ENCODE measurements at places on chromosomes 16 and 17.

GRCh38 chr17:32253117-32253611 lies 12.5 kb upstream of the RHBDL3 start:
- no peak for DNase-seq

DNA sequence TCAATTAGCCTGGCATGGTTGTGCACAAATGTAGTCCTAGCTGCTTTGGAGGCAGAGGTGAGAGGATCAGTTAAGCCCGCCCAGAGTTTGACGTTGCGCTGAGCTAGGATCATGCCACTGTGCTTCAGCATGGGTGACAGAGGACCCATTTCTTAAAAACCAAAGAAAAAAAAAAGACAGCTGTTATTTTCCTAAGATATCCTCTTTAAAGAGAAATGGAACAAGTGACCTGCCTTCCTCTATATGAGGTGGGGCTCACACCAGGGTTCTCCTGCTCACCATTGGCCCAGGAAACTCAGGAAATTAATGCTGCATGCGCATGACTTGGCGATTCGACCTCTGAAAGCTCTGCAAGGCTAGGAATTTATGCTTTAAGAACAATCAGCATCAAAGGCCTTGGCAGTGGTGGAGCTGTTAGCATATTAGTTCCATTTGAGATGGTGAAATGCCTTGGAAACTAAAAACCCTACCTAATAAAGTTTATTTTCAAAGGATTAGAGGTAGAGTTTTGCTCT lies 108.3 kb downstream of the RBFOX1 start:
- no peak for DNase-seq

DNA sequence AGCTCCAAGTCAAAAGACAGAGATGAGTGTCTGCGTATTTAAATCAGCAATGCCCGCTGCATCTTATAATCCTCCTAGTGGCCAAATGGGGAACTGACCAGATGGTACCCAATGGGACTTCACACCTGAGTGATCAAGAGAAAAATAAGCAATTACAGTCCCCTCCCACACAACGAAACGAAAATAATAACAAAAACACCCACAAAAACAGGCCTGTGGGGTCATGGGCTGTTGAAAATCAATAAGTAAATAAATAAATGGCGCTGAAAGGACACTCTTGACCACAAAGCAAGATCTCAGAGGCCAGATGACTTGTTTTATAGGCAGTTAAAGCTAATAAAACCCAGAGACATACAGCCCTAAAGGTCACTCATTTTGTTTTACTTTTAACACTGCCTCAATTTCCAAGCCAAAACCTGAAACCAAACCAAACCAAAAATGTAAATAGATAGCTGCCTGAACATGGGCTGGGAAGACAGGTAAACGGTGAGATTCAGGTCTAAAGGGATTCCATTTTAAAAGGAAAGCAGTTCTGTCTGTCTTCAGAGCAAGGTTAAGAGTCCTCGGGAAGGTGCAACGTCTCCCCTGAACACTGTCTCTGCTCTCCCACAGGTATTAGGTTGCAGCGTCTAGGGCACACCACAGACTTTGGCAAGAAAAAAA lies 1.3 kb downstream of the ZNF821 start:
- peak; percentile 53 for DNase-seq

DNA sequence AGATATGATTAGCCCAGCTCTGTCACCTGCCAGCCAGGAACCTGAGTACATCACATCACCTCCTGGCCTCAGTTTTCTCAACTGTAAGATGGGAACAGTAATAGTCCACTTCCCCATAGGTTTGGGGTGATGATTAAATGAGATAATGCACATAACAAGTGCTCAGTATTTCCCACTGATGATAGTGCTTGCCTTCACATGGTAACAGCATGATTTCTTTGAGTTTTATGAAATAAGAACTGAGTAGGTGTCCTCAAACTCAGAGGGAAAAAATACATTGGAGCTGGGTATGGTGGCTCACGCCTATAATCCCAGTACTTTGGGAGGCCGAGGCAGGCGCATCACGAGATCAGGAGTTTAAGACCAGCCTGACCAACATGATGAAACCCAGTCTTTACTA lies 30.1 kb upstream of the SNN start:
- no peak for DNase-seq

- no peak for DNase-seq
Measured at GRCh38 chr16:23288726-23289512, 13.2 kb upstream of the SCNN1B start.

GRCh38 chr16:22754577-22754976 lies 59.4 kb upstream of the HS3ST2 start:
- no peak for DNase-seq

GRCh38 chr17:36793976-36794375 lies 143.3 kb upstream of the LHX1 start:
- DNase-seq, result no peak

GRCh38 chr17:396788-397187 lies 44.2 kb upstream of the RPH3AL start:
- no peak for DNase-seq

DNA sequence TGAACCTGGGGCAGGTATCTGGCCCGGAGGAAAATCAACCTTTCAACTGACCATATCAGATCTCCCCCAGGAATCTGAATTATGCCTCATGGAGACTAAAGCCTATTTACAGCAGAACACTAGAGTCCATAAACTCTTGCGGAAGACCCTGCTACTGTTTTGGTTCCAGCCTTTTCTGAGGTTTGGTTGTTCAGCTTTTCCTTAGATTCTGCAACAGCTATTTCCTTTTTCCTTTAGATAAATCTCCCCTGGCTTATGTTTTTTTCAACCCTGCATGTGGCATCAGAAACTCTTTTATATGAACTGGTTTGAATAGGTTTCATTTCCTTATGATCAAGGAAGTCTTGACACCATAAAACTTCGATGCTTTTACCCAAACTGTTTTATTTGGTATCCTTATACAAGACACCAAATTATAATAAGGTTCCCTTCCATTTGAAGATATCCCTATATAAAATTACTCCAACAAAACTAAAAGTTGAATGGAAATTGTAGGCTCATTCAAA lies 13.1 kb downstream of the SPOP start:
- no peak for DNase-seq

GRCh38 chr17:10775058-10775457 lies 28.8 kb downstream of the TMEM238L start:
- no peak for DNase-seq

- DNase-seq, result no peak
Measured at GRCh38 chr17:17549732-17550366, 41.7 kb downstream of the PEMT start.

DNA sequence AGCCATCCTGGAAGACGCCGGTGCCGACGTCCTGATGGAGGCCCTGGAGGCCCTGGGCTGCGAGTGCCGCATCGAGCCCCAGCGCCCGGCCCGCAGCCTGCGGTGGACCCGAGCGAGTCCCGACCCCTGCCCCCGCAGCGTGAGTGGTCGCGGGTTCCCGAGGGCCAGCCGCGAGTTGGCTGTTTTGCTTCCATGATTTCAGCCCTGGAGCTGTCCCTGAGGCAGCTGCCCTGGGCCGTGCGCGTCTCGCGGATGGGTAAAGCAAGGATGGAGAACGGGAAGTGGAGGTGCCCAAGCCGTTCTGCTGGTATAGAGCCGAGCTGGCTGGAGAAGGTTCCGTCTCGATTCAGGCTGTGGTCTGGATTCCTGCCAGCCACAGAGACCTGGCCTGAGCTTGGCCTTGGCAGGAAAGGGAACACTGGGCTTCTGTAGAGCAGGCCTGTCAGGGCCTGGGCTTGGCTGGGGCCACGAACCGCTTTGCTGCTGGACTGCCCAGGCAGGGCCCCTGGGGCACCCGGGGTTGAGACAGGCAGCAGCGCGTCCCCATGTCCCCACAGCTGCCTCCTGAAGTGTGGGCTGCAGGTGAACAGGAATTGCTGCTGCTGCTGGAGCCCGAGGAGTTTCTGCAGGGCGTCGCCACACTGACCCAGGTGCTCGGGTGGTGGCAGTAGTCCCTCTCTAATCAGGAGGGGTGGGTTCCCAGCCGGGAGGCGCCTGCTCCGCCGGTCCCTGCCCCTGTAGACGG lies 941 bp upstream of the MRPS34 start:
- no peak for DNase-seq

GRCh38 chr17:17675925-17676534 lies 5.2 kb upstream of the RAI1 start:
- no peak for DNase-seq

- no peak for DNase-seq
Measured at GRCh38 chr17:13995856-13996271, 73.4 kb upstream of the COX10 start.

DNA sequence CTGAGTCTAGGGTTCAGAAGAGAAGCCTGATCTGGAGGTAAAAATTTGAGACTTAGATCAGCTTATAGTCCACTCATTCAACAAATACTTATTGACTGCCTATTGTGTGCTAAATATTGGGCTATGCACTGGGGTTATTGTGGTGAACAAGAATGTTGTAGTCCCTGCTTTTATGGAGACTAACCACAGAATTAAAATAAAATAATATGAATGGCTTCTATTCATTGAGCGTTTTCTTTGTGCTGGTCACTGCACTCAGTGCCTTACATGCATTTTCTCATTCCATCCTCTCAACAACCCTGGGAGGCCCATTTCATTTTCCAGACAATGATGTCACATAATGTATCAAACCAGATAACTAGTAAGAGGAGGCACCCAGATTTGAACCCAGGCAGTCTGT lies 4.8 kb downstream of the NEK8 start:
- no peak for DNase-seq

- no peak for DNase-seq
Measured at GRCh38 chr16:87236516-87237115, 80.6 kb downstream of the C16orf95 start.

DNA sequence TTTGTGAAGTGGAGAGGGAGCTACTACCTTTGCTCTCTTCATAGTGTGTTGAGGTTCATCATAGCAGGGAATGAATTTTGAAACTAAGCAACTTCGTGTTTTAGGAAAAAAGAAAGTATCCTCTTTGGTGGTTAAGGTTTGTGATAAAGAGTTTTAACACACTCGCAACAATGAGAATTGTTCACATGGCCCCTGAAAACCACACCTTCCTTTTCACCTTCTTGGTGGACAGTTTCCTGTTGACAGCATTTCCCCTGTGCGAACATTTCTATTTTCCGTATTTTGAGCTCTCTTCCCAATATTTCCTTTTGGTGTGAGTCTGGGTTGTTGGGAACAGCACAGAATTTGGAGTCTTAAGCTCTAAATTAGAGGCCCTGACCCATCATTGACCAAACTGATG lies 3.8 kb downstream of the OR4D2 start:
- no peak for DNase-seq

DNA sequence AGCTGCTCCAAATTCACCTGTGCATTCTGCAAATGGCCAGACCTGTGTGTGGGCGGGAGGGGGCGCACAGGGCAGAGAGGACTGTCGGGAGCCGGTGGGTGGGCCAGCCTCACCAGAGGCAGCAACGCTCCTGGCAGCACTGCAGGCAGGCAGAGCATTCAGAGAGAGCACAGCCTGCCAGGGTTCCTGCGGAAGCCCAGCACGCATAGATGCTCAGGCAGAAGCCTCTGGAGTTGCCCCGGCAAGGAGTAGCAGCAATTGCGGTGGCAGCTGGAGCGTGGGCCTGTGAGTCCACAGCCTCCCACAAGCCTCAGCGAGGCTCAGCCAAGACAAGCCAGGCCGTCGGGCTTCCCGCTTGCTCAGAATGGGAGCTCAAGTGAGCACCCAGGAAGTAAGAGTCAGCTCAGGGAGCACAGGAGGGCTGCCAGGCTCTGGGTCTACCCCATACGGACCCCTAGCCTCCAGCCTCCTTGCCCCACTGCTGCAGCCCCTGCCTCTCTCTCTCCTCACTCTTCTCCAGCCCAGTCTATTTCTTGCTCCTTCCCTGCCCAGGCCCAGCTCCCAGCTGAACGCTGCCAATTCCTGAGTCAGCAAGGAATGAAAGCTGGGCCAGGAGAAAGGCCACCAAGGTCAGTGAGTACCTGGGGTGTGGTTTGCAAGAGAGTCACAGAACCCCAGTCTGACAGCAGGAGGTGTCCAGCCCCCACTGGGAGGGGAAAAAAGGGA lies 9.6 kb downstream of the EMC6 start:
- no peak for DNase-seq

DNA sequence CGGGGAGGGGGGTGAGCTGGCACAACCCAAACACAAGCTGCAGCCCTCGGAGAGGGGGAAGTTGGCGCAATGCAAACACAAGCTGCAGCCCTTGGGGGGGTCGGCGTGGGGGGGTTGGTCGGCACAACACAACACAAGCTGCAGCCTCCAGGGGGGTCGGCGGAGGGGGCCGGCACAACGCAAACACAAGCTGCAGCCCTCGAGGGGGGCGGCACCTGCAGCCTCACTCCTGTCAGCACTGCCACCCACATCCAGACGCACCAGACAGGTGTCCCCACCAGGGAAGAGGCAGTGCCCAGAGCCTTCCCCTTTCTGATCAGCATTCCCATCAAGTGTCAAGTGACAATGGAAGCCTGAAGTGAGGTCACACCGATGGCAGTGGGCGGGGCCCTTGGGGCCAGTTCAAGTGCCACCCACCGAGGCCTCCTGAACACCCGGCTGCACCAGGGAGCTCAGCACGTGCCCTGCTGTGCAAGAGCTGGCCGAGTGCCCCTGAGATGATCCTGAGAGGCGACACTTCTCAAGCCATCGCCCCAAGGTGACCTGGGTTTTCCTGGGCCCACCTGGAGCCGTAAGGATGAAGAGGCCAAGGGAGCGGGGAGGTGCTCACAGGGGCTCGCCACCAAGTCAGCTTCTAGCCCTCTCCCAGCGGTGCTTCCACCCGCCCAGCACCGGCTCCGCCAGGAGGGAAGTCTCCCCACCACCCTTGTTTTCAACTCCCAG lies 59.3 kb downstream of the KLHDC4 start:
- no peak for DNase-seq

DNA sequence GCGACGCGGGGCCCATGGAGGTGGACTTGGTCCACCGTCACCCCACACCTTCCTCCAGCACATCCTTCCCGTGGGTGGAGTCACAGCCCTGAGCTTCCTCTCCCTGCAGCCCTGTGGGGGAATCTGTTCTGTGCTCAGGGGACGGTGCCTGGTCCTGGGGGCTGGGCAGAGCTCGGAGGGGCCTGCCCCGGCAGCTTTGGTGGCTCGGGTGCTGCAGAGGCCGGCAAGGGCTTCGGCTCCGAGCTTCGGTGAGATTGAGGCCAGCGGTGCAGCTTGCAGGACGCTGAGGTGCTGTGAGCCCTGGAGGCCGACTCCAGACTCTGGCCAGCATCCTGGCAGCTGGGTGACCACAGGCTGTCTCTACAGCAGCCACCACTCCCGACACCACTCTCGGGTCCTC lies 36.4 kb downstream of the METRNL start:
- no peak for DNase-seq

DNA sequence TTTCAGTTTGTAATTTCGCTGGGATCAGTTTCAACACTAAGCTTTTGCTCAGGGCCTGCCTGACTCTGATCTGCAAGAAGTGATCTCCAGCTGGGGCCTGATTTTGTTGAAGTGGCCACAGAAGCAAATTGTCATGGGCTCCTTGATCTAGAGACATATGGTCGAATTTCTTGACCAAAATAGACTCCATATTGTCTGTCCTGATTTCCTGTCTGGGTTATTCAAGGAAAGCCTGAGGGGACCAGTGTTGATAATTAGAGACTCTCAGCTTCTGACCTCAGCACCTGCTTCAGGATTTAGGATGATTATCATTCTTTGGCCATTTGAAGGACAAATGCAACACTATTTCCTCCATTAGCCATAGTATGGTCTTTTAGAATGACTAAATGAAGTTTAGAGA lies 48.9 kb upstream of the MSI2 start:
- DNase-seq, result no peak

Data from DMS 273 treated with DMSO at 0.1 percent for 48 hours (cell line).